ENCODE measurements at places on chromosomes 11 and 22.
A peak's percentile ranks its signal among the peaks of the same experiment; 100 is the strongest.

- DNase-seq, result no peak
Measured at GRCh38 chr11:17611049-17611448, 64.0 kb downstream of the OTOG start.

DNA sequence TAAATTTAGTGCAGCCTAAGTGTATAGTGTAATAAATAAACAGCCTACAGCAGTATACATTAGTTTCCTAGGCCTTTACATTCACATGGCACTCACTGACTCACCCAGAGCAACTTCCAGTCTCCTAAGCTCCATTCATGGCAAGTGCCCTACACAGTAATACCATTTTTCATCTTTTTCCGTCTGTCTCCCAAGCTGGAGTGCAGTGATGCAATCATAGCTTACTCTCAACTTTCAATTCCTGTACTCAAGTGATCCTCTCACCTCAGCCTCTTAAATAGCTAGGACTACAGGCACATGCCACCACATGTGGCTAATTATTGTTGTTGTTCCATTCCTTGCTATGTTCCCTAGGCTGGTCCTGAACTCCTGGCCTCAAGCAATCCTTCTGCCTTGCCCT, 54.4 kb downstream of the FCHSD2 start:
- DNase-seq, result peak; percentile 20

DNA sequence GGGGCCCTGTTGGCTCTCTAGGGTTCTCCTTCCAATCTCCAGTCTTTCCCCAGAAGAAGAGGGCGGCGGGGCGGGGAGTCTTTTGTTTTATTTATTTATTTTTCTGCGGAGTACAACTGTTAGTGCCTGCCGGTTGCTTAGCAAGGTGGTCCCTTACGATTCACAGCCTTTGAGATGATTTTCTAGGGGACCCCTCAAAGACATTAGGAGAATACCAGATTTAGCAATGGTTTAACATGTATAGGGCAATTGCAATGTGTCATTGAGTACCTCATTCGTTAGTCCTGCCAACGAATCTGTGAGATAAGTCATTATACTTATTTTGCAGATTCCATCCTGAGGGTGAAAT, 307 bp upstream of the MRPL16 start:
- no peak for DNase-seq

DNA sequence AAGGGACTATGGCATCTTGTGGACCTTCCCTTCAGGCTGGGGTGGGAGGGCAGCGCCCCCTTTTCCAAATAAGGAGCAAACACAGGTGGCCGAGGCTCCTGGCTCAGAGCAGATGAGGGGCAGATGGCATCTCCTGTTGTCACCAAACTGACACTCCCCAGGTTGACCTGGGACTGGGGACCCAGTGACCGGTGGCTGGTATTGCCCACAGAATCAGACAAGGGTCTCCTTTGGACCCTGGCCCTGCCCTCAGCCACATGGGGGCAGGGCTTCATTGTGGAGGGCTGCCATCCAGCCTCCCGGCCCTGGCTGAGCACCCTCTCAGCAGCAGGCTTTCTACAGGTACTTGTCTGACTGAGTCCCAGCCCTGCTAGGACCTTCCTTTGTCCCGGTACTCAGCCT, 842 bp upstream of the SIGIRR start:
- no peak for DNase-seq

- DNase-seq, result no peak
Measured at GRCh38 chr11:112995423-112996090, 34.3 kb downstream of the NCAM1 start.

- no peak for DNase-seq
Measured at GRCh38 chr11:73205661-73206343, 12.3 kb upstream of the P2RY2 start.

GRCh38 chr11:79544361-79544760, 103.5 kb upstream of the TENM4 start:
- DNase-seq, result no peak

GRCh38 chr11:43458486-43458885, 99.8 kb downstream of the TTC17 start:
- DNase-seq, result no peak

- DNase-seq, result no peak
Measured at GRCh38 chr22:36182056-36182455, 19.6 kb downstream of the APOL4 start.

DNA sequence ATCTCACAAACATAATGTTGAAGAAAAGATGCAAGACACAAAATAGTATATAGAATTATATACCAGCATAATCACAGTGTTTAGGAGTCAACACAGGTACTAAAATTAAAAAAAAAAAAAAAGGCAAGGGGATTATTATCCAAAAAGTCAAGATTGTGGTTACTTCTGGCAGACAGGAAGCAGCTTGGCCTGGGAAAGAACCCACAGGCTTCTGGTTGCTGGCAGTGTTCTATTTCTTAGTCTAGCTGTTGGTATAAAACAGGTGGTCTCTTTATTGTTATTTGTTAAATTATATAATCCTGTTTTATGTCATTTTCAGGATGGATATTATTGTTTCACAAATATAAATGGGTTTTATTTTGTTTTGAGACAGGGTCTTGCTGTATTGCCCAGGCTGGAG, 54.0 kb downstream of the C11orf58 start:
- DNase-seq, result no peak

DNA sequence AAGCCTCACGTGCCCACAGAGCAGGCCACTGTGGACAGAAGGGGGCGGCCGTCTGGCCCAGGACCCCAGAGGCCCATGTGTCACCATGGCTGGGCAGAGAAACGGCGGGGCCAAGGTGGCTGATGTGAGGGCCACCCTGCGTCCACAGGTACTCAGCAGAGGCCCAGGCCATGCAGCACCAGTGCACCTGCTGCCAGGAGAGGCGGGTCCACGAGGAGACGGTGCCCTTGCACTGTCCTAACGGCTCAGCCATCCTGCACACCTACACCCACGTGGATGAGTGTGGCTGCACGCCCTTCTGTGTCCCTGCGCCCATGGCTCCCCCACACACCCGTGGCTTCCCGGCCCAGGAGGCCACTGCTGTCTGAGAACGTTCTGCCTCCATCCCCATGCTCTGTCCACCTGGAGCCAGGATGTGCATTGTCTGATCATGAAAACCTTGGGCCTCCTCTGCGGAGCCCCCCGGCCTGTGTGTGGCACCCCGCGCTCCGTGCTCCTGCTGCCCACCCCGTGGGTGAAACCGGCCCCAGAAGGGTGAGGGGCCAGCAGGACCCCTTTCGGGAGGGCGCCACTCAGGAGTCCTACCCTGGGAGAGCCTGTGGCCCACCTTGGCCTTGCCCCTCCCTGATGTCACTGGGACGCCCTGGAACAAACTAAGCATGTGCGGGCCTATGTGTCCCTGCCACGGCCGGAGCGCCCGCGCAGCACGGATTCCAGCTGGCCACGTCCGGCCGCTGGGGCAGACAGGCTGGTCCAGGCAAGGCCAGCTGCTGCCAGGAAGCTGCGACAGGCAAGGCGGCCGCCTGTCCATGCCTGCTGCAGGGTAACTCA, 38.6 kb downstream of the MUC5B start:
- no peak for DNase-seq

DNA sequence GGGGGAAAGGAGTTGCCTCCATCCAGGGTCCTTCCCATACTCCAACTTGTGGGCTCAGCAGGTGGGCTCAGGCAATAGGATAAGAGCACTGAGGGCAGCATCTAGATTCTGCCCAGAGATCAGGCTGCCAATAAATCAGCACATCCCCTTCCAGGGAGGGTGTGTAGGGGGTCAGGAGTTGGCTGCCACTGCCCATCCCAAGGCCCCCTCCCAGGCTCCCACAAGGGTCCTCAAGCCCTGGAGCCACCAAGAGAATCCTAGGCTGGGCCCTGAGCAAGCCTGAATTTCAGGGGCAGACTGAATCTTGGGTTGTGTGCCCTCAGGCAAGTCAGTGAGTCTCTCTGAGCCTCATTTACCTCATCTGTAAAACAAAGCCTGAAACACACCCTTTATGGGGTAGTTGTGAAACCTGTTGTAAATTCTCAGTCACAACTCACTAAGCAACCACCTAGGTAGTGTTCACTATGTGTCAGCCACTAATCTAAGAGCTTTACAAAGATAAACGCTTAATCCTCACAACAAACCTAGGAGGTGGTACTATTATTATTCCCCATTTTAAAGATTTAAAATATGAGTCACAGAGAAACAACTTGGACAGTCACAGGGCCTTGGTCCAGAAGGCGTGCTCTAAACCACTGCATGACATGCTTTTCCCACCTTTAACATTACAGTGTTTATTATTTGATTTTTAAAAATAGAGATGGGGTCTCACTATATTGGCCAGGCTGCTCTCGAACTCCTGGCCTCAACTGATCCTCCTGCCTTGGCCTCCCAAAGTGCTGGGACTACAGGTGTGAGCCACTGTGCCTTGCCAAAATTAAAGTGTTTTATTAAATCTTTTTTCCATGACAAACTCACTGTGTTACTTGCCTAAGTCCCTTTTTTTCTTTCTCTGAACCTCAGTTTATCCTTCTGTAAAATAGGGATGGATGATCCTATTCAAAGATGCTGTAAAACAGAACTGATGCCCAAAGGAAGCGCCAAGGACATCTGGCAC, 36.2 kb downstream of the LMO1 start:
- no peak for DNase-seq

GRCh38 chr11:96278039-96278897, 64.7 kb downstream of the MAML2 start:
- peak; percentile 49 for DNase-seq

- no peak for DNase-seq
Measured at GRCh38 chr22:39152024-39152510, 413 bp downstream of the CBX7 start.

DNA sequence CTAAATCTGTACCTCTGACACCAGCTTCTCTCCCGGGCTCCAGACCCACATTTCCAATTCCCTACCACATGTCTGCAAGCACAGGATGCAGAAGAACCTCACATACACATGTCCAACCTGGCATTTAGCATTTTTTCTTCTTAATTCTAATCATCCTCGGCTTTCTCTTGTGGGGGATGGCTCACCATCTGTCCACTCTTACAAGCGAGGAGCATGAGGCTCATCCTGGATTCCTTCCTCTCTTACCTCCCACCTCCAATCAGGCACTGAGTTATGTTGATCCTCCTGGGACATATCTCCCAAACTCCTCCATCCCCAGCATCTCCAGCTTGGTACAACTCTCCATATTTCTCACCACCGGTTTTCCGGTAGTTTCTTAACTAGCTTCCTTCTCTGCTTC, 149.8 kb upstream of the LARGE1 start:
- no peak for DNase-seq

GRCh38 chr11:17525570-17525969, 18.6 kb downstream of the USH1C start:
- DNase-seq, result no peak

GRCh38 chr22:25650833-25651232, 86.4 kb downstream of the GRK3 start:
- no peak for DNase-seq

GRCh38 chr11:33891714-33892327, at the start of gene LMO2:
Gene LMO2, minus strand, starts transcription at chr11:33892076. Its CDS starts 22,360 bp downstream, at chr11:33869716.
- DNase-seq, result no peak

GRCh38 chr11:66878474-66878873, 21.6 kb downstream of the LRFN4 start:
- DNase-seq, result no peak

GRCh38 chr11:103051981-103052380, 40.0 kb downstream of the DCUN1D5 start:
- DNase-seq, result peak; percentile 94

GRCh38 chr11:77106321-77106720, 3.7 kb downstream of the OMP start:
- DNase-seq, result no peak

- DNase-seq, result peak; percentile 66
Measured at GRCh38 chr22:37560608-37561211, 430 bp downstream of the CDC42EP1 start.

GRCh38 chr11:9250139-9250582, 15.0 kb downstream of the DENND5A start:
- no peak for DNase-seq

DNA sequence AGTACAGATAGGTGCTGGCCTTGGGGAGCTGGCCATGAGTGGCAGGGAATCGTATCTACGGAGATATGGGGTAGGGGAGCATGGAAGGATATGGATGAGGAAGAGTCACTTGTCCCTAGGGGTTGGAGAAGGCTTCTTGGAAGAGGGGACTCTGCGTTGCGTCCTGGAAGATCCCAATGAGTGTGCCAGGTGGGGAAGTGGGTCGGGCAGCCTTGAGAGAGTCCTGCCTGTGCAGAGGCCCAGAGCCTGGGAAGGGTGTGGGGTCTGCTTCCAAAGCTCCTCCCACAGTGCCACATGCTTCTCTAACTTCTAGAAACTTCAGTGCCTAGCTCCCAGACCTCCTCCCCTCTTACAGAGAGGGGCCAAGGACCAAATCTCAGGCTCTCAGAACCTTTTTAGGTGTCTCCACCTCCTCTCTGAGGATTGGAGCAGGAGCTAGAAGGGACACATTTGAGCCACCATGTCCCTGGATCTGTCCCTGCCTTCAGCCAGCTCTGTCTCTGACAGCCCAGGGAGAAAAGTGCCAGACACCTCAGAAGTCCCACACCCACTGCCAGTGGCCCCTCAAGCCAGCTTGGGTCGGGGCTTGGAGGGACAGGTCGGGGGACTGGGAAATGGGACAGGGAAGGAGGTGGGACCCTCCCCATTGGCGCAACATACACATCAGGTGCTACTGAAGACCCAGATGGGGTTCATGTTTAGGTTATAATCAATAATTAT, 11.0 kb downstream of the RHBDD3 start:
- no peak for DNase-seq

DNA sequence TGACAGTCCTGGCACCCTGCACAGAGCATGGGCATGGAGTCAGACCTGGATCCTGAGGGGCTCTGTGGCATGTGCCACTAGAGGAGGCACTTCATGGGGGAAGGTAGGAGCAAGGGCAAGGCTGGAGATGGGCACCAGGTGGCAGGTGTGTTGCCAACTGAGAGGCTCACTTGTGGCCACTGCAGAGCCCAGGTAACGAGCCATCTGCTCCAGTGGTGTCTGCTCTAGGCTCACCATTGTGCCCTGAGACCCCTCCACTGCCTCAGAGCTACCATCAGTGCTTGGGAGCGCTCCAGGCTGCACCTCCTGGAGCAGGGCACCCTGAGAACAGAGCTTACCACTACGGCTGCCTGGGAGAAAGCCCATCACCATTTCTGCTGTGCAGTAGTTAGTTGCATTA, 1.3 kb upstream of the ZDHHC8 start:
- DNase-seq, result no peak

- no peak for DNase-seq
Measured at GRCh38 chr11:118238929-118239328, 13.2 kb downstream of the MPZL3 start.

DNA sequence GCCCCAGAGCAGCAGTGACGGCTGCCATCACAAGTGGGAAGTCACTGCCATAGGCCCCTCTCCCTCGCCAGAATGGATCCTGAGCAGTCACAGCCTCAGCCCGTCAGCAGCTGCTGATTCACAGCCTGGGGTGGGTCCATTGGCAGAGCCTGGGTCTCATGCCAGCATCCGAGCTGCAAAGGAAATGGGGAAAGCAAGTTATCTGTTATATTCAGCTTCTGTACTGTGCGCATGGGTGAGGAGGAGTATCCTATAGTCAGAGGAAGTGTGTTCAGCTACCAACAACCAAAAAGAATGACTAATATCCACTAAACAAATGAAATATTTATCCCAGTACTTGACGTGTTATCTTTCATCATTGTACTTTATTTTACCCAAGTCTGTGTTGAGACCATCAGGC, 119.7 kb downstream of the RCN1 start:
- peak; percentile 80 for DNase-seq
